Left hindlimb (tissue), 1 donor: ENCODE measurements at places on chromosomes 13 and 19.

- no peak for DNase-seq
Measured at GRCh38 chr19:29880498-29881081, 61.4 kb upstream of the URI1 start.

- DNase-seq, result no peak
Measured at GRCh38 chr13:40549500-40550094, 116.8 kb downstream of the FOXO1 start.

DNA sequence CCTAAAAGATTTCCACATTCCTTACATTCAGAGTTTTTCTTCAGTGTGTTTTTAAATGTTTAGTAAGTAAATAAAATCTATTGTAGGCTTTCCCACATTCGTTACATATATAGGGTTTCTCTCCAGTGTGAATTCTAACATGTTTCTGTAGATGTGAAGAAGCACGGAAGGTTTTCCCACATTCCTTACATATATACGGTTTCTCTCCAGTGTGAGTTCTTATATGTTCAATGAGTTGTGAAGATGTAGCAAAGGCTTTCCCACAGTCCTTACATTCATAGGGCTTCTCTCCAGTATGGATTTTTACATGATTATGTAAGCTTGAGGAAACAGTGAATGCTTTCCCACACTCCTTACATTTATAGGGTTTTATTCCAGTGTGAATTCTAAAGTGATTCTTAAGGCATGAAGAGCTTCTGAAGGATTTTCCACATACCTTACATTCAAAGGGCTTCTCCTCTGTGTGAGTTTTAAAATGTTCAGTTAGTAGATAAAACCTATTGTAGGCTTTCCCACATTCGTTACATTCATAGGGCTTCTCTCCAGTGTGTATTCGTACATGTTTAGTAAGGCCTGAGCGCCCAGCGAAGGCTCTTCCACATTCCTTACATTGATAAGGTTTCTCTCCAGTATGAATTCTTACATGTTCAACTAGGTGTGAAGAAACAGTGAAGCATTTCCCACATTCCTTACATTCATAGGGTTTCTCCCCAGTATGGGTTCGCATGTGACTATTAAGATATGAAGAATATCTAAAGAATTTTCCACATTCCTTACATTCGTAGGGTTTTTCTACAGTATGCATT lies 18.2 kb downstream of the ZNF121 start:
- DNase-seq, result no peak

DNA sequence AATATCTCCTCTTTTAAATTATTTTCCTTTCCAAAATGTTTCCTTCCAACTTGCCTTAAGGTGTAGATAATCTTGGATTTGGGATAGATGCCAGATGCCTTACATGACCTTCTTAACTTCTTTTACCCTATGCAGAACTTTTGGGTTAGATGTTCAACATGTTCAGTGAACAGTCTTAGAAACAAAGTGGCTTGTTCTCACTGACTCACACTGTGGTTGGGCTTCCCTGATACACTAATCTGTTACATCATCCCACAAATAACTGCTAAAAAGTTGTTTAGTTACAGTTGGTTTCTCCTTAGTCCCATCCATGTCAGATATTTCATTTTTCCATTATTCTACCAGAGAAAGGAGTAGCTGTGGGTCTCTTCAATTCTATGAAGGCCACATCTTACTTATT lies 2638.2 kb downstream of the PCDH9 start:
- no peak for DNase-seq

DNA sequence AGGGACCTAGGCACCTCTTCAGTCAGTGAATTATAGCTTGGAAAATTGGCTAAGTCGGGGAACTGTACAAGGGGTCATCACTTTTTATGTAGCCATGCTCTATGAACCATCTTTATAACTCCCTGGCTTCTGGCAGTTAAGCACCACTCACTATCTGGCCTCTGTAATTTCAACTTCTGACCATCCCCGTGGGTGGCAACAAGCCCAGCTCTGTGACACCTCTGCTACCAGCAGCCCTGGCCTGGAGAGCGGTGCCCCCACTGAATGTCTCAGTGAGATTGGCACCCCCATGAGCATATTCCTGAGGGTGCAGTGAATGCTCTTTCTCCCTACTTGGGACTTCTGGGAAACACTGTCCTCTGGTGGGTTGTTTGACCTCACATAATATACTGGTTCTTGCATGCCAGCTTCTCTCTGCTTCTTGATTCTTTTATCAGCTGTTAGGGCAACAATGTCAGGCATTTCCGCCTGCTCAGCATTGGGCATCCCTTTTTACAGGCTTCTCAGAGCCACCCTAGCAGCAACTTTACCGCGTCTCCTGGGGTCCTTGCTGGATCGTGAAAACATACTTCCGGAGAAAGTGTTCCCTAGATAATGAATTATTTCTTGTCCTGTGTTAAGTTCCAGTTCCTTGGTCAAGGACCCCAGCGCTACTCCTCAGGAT lies 10.4 kb downstream of the KL start:
- DNase-seq, result no peak

DNA sequence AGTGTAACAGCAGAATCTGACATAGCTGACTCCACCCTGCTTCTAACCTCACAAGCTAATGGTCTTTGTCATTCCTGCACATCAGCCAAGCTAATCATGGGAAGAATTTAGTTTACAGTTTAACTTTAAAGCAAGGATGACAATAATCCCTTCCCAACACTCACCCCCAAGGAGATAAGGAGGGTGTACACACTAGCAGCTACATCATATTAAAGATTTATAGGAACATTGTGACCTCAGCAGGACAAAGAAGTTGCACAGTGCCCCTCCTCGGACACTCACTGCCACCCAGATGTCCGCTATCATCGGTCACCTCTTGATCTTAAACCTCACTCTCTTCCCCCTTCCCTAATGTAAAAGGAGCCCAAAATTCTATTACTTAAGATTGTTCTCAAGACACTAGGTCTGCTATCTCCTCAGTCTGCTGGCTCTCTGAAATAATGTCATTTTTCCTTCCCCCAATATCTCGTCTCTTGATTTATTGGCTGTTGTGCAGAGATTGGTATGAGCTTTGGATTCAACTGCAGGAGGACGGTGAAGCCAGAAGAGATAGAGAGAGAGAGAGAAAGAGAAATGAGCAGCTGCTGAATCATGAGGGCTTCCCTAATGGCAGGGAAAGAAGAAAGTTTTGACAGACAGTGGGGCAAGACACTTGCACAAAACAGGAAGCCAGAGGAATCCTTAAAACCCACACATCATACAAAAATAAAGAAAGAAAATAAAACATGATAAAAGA lies 17.5 kb upstream of the FFAR2 start:
- DNase-seq, result no peak

- DNase-seq, result peak; percentile 13
Measured at GRCh38 chr19:16069813-16070365, 6.4 kb upstream of the TPM4 start.

GRCh38 chr19:6590827-6591319 lies at the start of gene CD70:
CD70 (minus strand) TSS chr19:6591150; CDS start chr19:6591002, 148 bp downstream.
- no peak for DNase-seq

DNA sequence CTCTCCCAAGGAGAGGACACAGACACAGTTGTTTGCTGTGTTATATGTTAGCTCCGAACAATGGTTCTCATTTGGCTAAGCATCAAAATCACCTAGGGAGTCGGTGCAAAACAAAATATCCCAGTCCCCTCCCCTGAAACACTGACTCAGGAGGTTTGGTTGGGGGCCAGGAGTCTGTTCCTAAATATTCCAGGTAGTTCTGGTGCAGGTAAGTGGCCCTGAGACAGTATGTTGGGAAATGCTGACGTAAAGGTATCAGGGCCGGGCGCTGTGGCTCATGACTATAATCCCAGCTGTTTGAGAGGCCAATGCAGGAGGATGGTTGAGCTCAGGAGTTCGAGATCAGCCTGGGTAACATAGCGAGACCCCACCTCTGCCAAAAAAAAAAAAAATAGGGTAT lies 2.3 kb upstream of the MAP2K7 start:
- DNase-seq, result peak; percentile 13

- DNase-seq, result no peak
Measured at GRCh38 chr19:54952591-54953344, 5.4 kb upstream of the NLRP7 start.

GRCh38 chr13:111906816-111907215 lies 160.1 kb upstream of the SOX1 start:
- DNase-seq, result no peak

DNA sequence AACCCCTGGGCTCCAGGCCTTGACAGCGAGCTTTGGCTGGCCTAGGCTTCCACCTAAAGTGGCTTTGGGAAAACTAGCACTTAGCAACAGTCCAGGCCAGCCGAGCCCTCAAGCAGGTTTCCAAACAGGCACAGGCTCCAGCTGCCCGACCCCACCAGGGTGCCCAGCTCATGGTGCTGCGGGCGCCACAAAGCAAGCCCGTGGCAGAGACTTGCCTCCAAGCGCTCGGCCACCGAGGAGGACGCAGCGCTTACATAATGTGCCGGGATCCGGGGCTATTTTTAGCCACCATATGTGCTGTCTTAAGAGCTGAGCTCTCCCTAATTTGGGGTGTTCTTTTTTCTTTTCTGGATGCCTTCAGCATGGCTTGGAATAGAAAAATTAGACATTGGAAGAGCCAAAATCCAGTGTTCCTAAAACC lies 56.1 kb upstream of the F7 start:
- DNase-seq, result no peak

- DNase-seq, result no peak
Measured at GRCh38 chr13:74561155-74561554, 427.0 kb upstream of the KLF12 start.

DNA sequence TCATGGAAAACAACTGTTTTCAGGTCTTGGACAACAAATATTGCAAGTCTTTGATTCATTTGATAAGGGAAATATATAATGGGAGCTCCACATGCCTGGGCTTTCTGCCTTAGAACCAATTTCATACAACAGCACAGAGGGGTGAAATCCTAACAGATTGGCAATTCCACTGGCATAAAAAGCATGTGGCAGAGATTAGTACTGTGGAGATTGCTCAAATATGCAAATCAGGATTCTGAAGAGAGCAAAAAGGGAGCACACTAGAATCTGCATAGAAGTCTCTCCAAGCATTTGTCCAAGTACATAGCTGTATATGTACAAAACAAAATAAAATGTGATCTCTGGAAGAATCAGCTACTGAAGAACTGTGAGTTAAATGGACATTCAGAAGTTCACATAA lies 312.9 kb upstream of the SLITRK5 start:
- no peak for DNase-seq

DNA sequence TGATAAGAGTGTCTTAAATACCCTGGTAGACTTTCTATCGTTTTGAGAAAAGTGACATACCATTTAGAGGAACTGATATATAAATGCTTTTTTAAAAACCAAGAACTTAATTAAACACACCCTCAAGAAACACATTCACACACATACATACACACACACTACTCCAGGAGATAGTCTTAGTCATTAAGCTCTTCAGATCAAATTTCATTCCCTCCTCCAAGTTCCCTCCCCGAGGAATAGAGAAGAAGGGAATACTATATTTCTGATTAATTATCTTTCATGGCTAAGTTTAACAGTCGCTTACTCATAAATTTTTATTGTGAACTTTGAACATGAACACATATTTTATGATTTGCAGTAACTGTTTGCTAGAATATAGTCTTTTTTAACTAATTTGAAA lies 1109.5 kb downstream of the SLITRK1 start:
- no peak for DNase-seq

GRCh38 chr19:38183251-38183897 lies 40.6 kb downstream of the DPF1 start:
- peak; percentile 69 for DNase-seq

GRCh38 chr19:50512999-50513745 lies 541 bp downstream of the ASPDH start:
- DNase-seq, result no peak

DNA sequence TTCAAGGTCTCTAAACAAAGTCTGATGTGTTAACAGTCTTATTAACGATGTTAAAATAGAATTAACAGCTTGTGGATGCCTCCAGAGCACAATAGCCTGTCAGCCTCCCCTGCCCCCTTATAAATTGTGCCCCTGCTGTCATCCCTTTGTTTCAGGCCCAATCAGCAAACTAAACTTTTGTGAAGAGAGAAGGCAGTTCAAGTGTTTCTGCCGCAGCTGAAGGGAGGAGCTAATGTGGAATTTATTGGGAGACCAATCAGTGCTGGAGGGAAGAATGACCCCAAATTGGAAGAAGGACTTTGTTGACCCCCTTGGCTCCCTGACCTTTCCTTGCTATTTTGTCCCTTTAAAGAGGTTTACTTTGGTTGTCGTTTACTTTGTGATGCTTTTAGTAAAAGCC lies 160.5 kb downstream of the TM9SF2 start:
- DNase-seq, result no peak

DNA sequence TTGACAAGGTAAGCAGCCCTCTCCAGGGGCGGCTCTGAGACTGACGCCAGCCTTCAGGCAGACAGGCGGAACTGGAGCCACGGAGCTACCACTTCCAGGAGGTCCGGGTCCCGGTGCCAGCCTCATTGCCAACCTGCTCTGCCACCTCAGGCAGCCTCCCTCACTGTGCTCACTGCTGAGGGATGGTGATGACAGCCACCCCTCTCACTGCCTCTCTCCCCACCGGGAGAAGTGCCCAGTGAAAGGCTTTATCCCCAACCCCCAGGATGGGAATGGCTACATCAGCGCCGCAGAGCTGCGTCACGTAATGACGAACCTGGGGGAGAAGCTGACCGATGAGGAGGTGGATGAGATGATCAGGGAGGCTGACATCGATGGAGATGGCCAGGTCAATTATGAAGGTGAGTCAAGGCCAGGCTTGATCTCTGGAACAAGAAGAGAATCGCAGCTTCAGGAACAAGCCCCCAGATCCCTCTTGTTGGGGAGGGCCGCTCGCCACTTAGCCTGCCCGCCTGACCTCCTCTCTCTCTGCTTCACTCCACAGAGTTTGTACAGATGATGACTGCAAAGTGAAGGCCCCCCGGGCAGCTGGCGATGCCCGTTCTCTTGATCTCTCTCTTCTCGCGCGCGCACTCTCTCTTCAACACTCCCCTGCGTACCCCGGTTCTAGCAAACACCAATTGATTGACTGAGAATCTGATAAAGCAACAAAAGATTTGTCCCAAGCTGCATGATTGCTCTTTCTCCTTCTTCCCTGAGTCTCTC lies 7.6 kb downstream of the CALM3 start:
- DNase-seq, result no peak

DNA sequence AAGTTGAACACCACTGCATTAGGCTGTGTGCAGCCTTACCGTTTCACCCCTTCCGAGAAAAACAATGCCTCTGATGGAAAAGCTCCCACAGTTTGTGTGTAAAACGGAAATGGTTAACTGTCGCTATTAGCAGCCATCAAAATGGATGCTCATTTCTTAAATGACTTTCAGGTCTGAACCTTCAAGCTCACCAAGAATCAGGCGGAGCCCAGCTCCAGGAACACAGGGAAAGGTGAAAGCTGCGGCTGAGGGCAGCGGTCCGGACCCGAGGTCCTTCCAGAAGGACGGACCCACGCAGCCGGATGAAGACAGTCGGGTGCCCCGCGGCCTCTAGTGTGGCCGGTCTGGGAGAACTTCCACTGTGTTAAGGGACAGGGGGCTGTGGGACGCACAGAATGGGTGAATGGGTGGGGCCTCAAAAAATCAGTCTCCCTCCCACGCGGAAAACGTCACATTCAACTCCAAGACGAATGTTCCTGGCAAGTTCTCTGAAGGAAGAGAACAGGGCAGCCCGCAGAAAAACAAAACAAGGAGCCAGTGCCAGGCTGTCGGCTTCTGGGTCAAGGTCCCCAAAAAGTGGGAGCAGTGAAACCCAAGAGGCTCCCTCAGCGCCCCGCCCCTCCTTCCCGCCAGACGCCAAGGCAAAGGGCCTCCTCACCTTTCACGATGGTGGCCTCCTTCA lies 4.9 kb downstream of the IRS2 start:
- no peak for DNase-seq

GRCh38 chr19:35901854-35902661 lies at the start of gene HCST:
HCST (plus strand) TSS chr19:35902529; CDS start chr19:35902594, 65 bp downstream.
- peak; percentile 18 for DNase-seq
